ENCODE measurements at places on chromosomes 6 and 20.

DNA sequence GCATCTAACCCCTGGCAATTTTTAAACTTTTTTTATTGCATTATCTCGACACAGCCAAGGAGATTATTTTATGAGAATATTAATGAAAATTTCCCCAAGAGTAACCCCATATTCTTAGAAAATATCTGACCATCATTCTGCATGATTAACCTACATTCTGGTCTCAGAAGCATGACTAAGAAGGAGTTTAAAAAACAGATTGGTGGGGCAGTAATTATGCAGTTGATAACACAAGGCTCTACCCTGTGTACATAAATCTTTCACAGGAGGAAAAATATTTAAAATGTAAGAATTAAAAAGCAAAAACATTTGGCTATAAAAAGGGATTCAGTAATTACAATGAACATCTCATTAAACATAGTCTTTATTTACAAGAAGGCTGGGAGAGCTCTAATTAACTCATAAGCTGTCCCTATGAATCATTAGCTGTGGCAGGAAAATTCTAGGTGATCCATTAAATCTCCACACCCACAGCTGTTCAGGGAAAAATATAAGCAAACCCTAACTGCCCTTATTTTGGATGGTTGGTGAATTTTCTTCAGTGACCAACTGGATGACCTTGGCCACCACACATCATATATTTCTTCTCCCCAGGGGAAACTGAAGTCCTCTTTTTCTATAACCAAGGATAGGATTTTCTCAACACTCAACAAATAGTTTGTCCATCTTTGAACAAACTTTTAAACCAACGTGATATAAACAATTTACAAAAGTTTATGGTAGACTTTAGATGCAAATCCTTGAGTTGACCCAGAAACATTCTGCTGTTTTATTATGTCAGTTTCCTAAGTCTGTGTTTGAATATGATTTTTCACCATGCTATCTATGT, 59.5 kb downstream of the PDE7B start:
- DNase-seq, result no peak

DNA sequence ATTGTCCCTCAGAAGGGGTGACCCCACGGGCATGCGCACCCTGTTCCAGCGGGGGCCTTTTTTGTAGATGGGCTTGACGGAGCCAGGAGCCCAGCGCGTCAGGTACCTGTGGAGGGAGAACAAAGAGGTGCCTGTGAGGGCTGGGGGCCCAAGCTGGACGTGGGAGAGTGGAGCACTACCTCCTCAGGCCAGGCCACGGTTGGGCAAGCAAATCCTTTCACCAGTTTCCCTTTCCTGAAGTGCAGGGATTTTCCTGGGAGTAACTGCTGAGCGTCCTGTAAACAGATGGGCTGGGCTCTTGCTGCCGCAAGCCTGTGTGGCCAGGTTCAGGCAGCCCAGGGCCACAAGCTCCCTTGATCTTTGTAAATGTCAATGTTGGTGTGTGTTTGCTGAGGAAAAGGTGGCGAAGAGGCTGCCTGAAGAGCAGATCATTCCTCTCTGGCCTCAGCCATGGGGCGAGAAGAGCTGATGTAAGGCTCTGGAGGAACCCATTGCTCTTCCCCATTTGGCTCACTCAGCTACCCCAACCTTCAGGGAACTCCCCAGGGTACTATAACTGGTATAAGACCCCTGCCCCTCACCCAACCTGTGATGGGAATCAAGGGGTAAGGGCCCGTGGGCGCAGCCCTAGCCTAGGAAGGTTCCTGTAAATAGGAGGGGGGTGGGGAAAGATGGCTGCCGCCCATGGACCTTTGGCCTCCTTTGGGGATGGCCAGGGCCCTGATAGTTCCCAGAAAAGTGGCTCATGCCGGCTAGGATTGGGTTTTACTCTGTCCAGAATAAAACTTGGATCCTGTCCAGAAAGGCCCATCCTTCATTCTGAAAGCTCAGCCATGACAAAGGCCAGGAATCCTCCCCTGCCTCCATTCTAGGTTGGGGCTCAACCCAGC, 15.5 kb downstream of the MRPS18A start:
- no peak for DNase-seq

DNA sequence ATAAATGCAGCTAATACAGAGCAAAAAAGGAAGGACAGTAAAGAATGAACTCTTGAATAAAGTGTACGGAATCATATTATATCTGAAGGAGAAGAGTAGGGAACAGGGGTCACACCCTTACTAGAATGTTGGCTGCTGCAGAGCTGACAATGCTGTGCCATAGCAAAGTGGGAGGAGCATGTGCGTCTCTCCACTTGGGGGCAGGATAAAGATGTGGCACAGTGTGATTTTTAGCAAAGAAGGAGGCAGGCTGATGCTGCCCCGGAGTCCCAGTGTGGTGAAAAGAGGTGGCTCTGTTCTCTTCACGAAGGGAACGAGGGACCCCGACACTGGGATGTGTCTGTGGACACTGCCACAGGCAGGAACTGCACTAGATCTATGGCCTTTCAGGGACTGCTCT, 67.5 kb downstream of the INSM1 start:
- no peak for DNase-seq

DNA sequence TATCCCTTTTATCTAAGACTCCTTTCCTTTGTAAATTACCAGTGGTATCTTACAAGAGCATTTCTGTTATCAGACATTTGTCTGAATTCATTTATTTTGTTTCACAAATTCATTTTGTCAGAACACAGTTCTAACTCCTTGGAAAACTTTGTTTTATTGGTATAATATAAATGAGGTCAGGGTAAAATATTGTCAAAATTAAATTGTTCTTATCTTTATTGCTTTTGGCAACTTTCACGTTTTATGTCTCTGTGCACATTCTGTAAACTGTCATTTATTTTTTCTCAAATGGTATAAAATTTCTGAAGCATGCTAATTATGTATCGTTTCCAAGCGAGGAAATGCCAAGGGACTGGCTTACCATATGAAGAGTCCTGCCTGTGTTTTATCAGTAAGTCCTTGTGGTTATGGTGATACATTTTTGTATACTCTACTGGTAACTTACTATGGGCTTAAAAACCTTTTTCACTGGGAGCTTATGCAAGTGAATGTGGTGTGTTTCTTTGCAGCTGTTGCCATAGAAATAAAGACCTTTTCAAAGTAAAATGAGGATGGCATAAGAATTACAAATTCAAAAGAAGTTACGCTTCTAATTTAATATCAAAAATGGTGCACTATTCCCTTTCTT, 214.2 kb downstream of the COL19A1 start:
- DNase-seq, result no peak

DNA sequence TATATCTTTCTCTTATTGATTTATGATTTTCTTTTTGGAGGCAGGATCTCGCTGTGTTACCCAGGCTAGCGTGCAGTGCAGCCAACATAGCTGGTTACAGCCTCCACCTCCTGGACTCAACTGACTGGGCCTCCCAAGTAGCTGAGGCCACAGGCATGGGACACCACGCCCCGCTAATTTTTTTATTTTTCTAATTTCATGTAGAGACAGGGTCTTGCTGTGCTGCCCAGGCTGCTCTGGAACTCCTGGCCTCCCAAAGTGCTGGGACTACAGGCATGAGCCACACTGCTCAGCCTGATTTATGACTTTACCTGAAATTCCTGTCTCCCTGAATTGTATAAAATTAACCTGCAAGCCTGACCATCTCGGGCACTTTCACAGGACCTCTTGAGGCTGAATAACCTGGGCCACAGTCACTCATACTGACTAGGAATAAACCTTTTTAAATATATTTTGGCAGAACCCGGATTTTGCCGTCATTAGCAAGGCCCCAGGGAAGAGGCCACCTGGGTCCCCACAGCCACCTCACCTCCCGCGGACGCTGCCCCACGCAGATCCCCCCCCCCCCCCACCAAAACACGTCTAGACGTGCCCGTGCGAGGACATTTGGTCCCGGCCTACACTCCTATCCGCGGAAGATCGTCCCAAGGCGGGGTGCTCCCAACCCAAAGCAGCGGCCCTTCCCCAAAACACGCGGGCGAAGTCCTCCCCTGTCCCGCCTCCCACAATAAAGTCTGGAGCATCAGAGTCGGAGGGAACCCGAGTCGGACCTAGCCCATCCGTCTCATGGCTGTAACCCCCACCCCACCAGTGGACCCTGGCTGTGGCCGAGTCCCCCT, 902 bp downstream of the ZNF337 start:
- peak; percentile 23 for DNase-seq

GRCh38 chr20:13262671-13263360, 41.7 kb downstream of the ISM1 start:
- no peak for DNase-seq

- DNase-seq, result no peak
Measured at GRCh38 chr6:85576476-85576875, 17.2 kb downstream of the SNX14 start.

DNA sequence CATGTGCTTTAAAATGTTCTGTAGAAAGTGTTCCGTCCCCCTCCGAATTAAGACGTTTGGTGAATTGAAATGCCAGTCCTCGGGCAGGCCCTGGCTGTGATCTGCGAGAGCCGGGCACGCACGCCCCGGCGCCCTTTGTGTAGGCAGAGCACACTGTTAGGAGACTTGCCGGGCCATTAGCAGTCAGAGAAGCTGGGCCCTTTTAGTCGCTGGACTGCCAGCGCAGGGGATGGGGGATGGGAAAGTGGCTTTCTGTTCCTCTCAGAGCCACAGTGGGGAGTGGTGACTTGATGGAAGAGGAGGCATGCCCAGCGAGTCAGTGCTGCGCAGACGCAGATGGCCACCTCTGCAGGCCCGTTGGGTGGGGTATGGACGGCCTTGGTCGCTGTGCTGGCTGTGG, 2.2 kb downstream of the PPP1R3G start:
- no peak for DNase-seq

DNA sequence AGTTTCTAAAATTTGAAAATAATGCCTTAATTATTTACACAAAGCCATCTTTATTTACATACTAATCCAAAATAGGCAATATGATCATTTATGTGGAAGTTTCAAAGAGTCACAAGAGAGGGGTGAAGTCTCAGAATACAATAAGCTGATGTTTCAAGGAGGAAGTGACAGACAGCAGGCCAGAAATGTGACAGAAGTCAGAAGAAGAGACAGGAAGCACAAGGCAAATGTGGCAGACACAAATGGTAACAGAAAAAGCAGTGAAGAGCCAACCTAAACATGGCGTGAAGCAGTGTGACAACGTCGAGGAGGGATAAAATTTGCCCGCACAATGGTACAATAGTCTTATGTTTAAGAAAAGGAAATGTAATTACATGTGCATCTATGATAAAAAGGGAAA, 59.8 kb downstream of the SHPRH start:
- no peak for DNase-seq

DNA sequence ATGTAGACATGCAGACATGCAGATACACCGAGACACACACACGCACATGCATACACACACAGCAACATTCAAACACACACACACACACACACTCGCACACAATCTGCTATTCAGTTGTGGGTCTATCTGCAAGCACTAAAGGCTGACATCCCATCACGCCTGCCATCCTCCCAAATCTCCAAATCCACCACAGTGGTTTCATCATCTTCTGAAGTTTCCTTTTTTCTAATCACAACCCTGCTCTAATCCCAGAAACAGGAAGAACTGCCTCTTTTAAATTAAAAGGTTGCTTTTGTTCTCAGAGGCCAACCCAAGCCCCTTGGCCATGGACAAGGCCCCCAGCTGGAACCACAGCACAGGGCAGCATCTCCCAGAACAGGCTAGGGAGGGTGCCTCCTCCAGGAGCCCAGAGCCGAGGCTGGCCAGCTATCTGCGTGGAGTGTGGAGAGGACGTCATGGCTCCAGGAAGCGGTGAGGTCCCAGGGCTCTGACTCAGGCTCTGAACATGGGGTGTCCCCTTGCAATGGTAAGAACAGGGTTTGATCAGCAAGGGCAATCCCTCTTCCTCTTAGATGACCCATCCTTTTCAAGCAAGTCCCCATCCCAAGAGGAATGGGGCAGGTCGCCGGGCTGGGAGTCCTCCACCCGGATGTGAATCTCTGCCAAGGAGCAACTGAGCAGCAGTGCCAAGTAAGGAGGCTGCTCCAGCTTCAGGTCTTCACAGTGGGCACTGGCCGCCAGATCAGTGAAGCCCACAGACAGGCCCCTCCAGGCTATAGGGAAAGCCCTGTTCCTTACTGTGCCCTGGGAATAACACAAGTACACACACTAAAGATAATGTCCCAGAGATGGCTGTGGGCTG, 14.7 kb downstream of the FOXF2 start:
- no peak for DNase-seq

- DNase-seq, result no peak
Measured at GRCh38 chr20:1169224-1169623, 15.6 kb downstream of the TMEM74B start.

GRCh38 chr6:156167016-156167624, 610.1 kb upstream of the ARID1B start:
- DNase-seq, result no peak

DNA sequence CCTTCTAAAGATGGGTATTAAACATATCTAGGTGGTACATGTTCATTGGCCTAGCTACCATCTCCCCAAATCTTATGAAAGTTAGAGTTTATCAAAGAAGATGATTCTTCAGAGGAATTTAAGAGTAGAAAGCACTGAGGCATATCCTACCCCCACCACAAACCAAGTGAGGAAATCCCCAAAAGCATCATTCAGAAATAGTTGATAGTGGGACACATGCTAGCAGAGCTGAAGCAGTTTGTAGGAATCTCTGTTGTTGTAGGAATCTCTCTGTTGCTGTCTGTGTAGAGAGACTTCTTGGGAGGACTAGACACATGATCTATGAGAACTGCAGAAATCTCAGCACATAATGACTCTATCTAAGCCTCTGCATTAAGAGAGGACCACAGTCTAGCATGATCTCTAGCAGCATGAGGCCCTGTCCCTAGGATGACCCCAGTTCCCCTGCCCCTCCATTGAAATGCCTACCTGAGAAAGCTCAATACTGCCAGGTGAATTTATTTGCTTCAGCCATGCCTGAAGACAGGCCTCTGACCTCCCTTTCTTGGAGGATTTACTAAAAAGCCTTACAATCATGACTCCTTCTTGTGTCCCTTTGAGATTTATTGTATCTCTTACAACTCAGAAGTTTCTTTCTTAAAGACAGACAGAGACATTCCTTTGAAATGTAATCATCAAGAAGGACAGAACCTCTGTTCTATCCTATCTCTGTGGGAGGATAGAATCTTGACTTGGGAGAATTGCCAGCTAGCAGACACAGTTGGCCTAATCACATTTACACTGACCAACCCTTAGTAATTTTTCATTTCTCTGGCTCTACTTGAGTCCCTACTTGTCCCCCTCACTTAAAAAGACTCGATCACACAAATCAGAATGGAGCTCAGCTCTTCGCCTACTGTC, 582.4 kb downstream of the PHF3 start:
- no peak for DNase-seq

DNA sequence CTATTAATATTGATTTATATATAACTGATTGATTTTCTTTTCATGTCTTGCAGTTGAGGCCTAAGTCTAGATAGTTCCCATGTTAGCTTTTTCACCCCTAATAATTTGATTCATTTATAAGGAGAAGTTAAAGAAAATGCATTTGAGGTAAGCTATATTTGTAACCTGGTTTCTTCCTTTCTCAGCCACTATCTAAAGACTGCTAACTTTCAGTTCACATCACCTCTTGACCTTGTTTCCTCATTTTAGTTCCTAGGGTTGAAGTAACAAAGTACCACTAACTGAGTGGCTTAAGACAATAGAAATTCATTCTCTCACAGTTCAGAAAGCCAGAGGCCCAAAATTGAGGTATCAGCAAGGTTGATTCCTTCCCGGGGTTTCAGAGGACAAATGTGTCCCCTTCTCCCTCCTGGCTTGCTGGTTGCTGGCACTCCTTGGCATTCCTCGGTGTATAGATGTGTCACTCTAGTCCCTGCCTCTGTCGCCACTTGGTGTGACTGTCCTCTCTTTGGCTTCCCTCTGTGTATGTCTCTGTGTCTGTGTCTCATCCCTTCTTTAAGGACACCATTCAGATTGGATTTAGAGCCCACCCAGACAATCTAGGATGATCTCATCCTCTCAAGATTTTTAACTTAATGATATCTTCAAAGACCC, 55.9 kb upstream of the C20orf144 start:
- DNase-seq, result no peak

GRCh38 chr6:37809197-37809543, 10.4 kb upstream of the ZFAND3 start:
- no peak for DNase-seq
